ENCODE measurements at places on chromosomes 5 and 9.

DNA sequence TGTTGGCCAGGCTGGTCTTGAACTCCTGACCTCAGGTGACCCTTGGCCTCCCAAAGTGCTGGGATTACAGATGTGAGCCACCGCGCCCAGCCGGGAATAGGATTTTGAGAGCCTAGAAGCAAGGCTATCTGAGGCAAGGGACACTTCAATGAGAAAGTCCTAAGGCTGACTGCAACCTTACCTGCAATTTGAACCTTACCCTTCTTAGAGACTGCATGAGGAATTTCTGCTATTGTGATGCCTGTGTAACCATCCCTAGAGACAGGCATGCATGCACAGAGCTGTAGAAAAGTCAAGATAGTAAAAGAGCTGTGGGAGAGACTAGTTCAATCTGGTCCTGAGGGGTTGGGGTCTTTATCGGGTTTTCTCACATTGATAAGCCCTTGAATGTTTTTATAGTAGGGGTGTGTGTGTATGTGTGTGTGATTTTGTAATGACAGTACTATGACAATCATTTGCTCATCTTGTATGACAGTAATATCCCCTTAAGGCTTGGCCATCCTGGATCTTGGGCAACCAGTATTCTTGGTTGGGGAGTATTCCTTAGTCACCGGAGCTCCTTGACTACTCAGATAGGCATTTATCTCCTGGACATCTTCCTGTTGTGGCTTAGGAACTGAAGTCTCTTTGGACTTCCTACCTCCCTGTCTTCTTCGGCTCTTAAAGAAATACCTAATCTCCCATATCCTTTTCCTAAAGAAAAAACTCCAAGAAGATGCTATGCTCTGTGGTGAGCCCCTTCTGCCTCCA lies 11.2 kb downstream of the DNAJB5 start:
- no peak for DNase-seq

GRCh38 chr9:129023036-129023907 lies 4.9 kb downstream of the SH3GLB2 start:
- DNase-seq: no peak

DNA sequence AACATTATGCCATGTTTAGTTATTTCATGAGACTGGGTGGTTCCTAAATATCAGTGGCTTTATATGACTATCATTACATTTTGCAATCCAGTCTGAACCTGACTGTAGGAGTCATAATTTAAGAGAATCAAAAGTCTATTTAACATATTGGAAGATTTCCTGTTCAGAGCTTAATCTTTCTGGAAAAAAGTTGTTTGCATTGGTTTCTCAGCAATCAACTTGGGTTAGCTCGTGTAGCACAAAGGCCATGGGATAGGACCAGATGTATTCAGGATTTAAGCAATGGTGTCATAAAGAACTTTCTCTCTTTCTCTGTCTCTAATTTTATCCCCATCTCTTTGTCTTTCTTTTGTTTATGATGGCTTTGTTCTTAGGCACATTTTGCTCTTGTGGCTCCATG lies 296.0 kb upstream of the KCNN2 start:
- no peak for DNase-seq

GRCh38 chr5:94196953-94197352 lies 421.5 kb downstream of the KIAA0825 start:
- DNase-seq: no peak

DNA sequence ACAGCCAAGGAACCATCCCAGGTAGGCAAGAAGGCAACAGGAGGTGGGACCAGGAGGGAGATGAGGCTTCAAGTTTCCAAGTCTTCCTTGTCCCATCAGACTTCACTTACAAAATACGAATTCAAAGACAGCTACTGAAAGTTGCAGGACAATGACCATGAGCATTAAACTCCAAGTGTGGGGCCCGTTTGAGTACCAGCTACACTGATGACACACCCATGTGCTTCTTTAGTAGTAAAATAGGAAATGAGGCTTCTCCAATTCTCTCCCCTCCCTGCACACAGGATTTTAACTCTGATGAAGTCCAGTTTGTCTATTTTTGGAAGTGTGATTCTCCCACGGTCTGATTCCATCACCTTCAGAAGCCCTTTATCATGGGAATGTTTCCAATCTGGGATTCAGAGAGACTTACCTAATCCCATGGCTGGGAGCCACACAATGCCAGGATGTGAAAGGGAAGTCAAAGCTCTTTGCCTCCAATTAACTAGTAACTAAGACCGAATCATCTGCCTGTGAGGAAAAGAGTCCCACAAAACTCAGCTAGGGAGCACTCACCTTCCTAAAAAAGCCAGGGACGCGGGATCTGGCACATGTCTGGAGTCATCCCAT lies 222.8 kb upstream of the MSX2 start:
- no peak for DNase-seq

- DNase-seq: no peak
Measured at GRCh38 chr5:141519605-141520565, 31.0 kb downstream of the PCDHGC5 start.

DNA sequence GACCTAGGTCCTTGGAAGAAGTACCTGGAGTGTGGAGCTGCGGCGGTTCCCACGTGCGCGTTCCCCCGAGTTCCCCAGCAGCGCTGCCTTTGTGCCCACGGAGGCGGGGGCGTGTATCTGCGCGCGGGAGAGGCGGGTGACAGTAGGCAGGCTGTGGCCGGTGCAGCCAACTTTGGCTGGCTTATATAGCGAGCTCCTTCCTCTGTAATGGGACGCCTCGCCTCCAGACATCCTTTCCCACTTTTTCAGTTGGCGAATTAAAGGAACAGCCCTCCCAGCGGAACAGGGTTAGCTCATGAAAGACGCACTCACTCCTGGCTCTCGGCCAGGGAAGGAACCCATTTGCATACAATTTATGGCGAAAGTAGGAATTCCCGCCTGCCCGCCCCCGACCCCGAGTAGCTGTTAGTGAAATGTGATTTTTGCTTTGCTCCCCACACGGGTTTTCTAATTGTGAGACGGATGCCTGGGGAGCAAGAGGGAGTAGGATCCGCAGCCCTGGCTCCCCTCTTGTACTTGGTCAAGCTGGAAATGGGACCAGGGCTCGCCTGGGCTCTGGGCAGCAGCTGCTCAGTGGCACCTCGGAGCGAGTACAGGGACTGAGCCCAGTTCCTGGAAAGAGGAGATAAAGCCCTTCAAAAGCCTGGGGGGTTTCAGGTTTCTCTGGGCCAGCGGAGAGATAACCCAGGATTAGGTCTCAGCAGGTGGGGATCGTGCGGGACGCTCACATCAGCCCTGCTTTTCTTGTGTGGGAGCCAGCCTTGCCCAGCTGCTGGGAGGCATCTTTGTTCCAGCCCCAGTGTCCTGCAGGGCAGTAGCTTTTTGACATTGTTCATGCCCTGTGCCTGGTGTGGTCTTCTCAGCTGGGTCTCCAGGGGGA lies at the start of gene TNC:
TNC (minus strand) TSS at position 159 of the 880 bp plus-strand sequence. CDS start 27,139 bp downstream, outside the sequence.
- DNase-seq: no peak

DNA sequence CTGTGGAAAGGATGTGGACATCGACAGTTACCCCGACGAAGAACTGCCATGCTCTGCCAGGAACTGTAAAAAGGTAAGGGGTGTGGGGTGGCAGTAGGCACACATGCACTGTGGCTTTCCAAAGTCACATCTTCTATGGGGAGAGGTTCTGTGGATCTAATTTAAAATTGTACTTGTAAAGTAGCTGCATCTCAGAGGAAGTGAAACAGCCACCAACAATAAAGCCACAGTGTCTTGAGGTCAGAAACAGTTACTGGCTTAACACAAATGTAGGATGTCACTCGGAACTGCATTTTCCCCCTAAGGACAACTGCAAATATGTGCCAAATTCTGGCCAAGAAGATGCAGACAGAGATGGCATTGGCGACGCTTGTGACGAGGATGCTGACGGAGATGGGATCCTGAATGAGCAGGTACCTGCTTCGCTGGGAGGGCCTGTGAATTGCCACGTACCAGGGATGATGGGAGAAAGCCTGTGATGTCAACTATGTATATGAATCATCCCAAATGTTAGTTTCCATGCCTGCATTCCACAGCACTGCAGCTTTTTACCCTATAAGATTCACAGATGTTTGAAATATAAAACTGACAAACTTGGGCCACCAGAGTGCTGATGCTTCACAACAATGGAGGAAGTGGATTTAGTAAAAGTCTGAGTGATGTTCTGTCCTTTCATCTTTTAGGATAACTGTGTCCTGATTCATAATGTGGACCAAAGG lies 35.3 kb downstream of the THBS4 start:
- no peak for DNase-seq

GRCh38 chr9:134725605-134725940 lies 84.0 kb downstream of the COL5A1 start:
- no peak for DNase-seq
